ENCODE measurements at places on chromosomes 7 and 10. TPM values are rescaled to one million over a fixed set of nuclear protein-coding genes. Genes with fewer than 3 reads are reported as not detected.

Gene SH2B2
- 0.89 TPM for total RNA-seq

Gene INSYN2A
- not detected for total RNA-seq

Gene HTR7
- total RNA-seq = not detected

Gene TLX1
- total RNA-seq = not detected

Gene DMBT1
- total RNA-seq = not detected

Gene STEAP4
- total RNA-seq = not detected

Gene ITIH2
- total RNA-seq = not detected
